ENCODE measurements at places on chromosomes 6 and 20. TPM values are rescaled to one million over a fixed set of nuclear protein-coding genes. Genes with fewer than 3 reads are reported as not detected.

GRCh38 chr6:160057080-160057479 is 64.5 kb upstream of the SLC22A1 start:
- DNase-seq, result no peak

- no peak for DNase-seq
Observed at GRCh38 chr6:81816380-81816779, 63.9 kb upstream of the TENT5A start.

GRCh38 chr20:20713244-20713765 is 861 bp upstream of the RALGAPA2 start:
- DNase-seq, result peak; percentile 81

GRCh38 chr20:46113113-46113470 is 5.0 kb upstream of the CD40 start:
- DNase-seq, result no peak

DNA sequence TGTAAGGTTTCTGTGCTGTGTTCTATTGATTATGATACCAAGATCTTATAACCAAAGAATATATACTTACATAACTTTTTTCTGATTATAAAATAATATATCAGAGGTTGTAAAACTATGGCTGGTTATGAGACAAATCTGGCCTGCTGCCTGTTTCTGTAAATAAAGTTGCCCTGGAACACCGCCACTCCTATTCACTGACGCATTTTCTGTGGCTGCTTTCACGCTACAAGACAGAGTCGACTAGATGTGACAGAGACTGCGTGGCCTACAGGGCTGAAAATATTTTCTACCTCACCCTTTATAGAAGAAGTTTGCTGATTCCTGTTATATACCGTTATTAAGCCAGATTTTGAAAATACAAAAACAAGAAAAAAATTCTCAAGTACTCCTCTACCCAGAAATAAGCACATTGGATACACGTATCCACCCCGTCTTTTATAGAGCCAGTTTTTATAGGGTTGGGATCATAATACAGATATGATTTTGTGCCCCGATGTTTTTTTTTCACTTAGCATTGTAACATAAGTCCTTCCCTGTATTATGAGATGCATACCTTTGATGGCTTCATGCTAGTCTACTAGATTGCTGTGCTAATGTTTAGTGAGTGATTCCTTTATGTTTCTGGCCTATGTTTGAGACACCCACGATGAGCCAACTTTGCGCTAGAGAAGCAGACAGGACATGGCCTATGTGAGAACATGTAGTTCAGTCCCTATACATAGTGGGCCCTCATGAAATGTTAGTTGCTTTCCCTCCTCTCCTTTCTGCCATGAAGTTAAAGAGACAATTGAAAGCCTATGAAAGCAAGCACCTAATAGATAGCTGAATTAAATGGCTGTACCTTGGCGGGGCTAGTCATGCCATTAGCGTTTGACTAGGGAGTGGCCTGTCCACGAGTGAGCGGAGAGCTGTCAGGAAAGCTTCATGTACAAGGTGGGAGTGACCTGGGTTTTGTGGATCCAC is 98.1 kb upstream of the KCNK16 start:
- DNase-seq, result no peak

GRCh38 chr6:21754891-21755290 is 161.3 kb downstream of the SOX4 start:
- DNase-seq, result no peak

- DNase-seq, result no peak
Observed at GRCh38 chr6:31272836-31273626, 1.1 kb upstream of the HLA-C start.

GRCh38 chr6:95364016-95364604 is 213.2 kb upstream of the MANEA start:
- no peak for DNase-seq

GRCh38 chr6:100346828-100347227 is 117.9 kb downstream of the SIM1 start:
- no peak for DNase-seq

DNA sequence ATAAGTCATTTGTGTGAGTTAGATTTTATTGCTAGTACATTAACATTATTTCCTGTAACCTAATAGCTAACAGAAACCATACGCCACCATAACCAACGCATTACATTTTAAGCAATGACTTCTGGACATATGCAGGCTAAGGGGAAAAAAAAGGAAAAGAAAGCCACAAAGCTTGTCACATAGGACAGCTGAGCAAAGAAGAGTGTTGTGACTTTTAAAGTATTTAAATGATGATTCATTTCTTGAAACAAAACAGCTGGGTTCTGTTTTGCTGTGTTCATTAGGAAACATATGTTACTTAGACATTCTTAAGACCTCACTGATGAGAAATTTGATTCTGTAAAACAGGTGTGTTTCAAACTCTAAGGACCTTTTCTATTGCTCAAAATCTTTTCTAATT is 171.4 kb downstream of the COL9A1 start:
- DNase-seq, result no peak

GRCh38 chr20:10877342-10877741 is 203.5 kb upstream of the JAG1 start:
- peak; percentile 62 for DNase-seq

GRCh38 chr6:3869632-3870527 is 20.7 kb downstream of the FAM50B start:
- no peak for DNase-seq

- DNase-seq, result no peak
Observed at GRCh38 chr6:112144145-112144926, 56.9 kb downstream of the FAM229B start.

GPR6 gene
- not detected for polyA plus RNA-seq

GNAS-AS1 gene
- polyA plus RNA-seq, result 0.53 TPM

PTCRA gene
- 0.09 TPM for polyA plus RNA-seq

ZNF76 gene
- 37.3 TPM for polyA plus RNA-seq

TJAP1 gene
- polyA plus RNA-seq, result 20.8 TPM

WFDC5 gene
- not detected for polyA plus RNA-seq

LY6G6F gene
- polyA plus RNA-seq, result 0.05 TPM

CLDN20 gene
- not detected for polyA plus RNA-seq

TBXT gene
- not detected for polyA plus RNA-seq

CALHM4 gene
- polyA plus RNA-seq, result not detected

PRKN gene
- 5.5 TPM for polyA plus RNA-seq
